GM23248 (cell line): ENCODE measurements at places on chromosomes 2 and 18. TPM values are rescaled to one million over a fixed set of nuclear protein-coding genes. Genes with fewer than 3 reads are reported as not detected.

WNT6 gene
- total RNA-seq: not detected in 2 replicates

DNA sequence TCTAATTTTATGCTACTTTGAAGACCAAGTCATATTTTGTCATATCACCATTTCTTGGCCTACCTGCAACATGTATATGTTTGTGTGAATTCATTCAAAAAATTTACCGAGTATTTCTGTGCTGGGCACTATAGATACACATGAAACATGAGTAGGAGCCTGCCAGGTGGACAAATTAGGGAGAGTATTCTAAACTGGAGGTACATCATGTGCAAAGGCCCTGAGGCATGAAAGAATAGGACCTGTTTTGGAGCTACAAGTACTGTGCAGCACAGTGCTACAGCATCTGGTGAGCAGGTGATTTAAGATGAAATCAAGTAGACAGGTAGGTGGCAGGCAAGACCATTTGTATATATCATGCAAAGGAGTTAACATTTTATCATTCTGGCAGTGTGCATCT is 152.9 kb downstream of the MYO3B start:
- H3K27me3 ChIP-seq: peaks cover 7% of the 10 kb centered on the region; the same call in 1 of the 2 replicates
- H3K27ac ChIP-seq: no peak overlapping the region
- H3K4me1 ChIP-seq: no peaks in the 10 kb centered on the region
- H3K36me3 ChIP-seq: no peaks in the 10 kb centered on the region

CNTNAP5 gene
- total RNA-seq: not detected in 2 replicates

DNA sequence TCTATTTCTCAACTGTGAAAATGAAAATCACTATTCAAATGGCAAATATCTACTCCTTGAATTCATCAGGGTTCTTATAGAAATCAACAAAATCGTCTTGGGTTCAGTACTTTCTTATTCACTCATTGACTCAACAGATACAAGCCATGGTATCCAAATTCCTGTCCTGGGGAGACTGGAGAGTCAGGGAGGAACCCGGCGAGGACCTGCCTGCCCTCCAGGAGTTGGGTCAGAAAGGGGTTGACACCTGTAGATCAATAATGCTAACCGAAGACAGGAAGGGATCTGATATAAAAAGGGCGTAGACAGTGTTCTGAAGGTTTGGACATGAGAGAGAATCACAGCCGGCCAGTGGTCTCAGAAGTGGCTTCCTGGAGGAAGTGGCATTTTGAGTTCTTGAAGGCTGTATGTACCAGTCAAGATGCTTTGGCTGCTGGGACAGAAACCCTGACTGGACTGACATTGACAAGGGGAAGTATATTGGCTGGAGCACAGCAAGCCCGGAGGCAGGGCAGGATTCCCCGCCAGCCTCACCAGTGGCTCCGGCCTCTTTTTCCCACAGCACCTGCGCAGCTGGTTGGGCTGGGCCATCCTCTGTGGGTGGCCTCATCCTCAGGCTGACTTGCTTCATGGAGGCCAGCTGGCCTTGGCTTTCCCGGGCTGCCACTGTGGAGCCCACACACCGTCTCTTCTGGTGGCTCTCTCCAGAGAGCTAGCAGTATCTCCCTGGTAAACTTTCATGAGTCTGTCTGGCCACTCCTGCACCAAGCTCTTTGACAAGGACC is 3.0 kb downstream of the LRRFIP1 start:
- H3K27me3 ChIP-seq: no peaks in the 10 kb centered on the region
- H3K4me3 ChIP-seq: no peak overlapping the region
- no peak for DNase-seq
- H3K36me3 ChIP-seq: 0 out of 2 replicates have a peak, but pooled peaks cover 3% of the 10 kb centered on the region

DNA sequence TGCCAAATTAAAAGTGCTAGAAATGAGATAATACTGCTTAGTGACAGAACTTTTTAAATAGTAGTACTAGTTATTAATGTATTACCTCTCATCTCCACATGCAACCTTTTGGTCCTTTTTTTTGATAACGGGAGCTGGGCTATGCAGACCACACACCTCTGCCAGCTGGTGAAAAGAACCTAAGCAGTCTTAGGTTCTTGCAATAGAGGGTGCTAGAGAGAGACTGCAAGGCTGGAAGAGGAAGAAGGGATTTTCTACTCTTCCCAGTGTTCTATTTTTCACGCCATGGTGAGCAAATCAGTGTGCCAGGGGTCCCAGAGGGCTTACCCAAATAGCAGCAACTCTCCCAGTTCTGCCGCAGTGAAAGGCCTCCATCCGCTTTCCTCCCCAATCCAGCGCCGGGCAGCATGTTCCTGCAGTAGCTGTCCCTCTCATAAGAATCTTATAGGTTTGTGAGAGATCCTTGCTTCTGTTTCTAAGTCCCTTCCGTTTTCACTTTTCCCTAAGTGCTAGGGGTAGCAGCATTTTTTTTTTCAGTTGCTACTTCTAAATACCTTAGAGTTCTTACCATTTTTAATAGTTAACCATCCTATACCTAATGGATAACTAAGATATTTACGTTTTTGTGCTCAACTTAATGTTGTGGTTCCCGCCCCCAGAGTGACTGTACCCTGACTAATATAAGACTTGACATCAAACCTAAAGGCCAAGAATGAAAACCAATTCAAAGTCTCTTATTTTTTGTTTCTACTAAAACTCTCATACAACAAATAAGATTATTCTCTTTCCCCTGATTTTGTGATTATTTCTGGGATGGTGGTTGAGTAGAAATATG is 69.4 kb upstream of the UBE2E3 start:
- DNase-seq: peak; percentile 49
- H3K27ac ChIP-seq: no peak overlapping the region
- H3K4me1 ChIP-seq: peaks cover 29% of the 10 kb centered on the region
- H3K36me3 ChIP-seq: no peaks in the 10 kb centered on the region
- H3K27me3 ChIP-seq: no peaks in the 10 kb centered on the region

- no peaks in the 10 kb centered on the region for H3K36me3 ChIP-seq
- H3K4me1 ChIP-seq: no peaks in the 10 kb centered on the region
- no peaks in the 10 kb centered on the region for H3K27me3 ChIP-seq
- DNase-seq: peak; percentile 2
- H3K27ac ChIP-seq: no peak overlapping the region
Measured at GRCh38 chr2:7132753-7133152, 215.5 kb downstream of the RNF144A start.

GRCh38 chr2:9330612-9331270 is 92.6 kb downstream of the ITGB1BP1 start:
- DNase-seq: no peak
- peaks cover 13% of the 10 kb centered on the region for H3K4me1 ChIP-seq
- no peak overlapping the region for H3K27ac ChIP-seq
- no peaks in the 10 kb centered on the region for H3K27me3 ChIP-seq

- H3K4me3 ChIP-seq: no peak overlapping the region
- no peaks in the 10 kb centered on the region for H3K4me1 ChIP-seq
- H3K27ac ChIP-seq: no peak overlapping the region
Measured at GRCh38 chr2:183995632-183996031, 602.7 kb upstream of the ZNF804A start.

DNA sequence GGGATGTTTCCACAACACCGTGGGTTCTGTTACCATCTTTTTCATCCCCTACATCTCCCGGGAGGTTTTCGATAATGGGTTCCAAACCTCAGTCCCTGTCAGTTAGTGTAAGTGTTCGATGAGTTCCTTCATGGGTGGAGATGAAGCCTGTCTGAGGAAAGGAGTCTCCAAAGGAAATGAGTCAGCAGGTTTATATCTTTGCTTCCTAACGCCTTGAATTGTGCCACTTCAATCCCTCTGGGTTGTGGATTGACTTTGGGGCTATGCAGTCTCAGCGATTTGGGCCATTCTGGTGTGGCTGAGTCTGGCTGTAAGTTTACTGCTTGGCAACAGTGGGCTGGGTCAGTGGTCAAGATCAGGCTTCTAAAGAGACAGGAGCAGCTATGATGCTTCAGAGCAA is 1.2 kb downstream of the SERPINB5 start:
- peak; percentile 24 for DNase-seq
- no peaks in the 10 kb centered on the region for H3K36me3 ChIP-seq
- no peak overlapping the region for H3K4me3 ChIP-seq
- no peak overlapping the region for H3K27ac ChIP-seq

DNA sequence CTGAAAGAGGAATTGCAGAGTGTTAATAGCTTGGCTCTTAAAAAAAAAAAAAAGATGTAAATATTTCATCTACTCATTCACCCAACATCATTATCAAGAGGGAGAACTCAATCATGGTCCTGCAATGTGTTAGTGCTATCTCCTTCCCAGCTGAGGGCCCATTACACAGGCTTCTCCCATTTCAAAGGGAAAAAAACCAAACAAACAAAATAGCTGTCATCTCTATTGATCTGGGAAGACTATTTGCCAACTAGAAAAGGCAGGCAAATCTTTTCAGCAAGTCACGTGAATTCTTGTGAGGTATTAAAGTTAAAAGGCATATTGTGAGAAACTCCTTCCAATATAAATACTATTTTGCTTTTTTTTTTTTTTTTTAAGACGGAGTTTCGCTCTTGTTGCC is 194.3 kb downstream of the MYO1B start:
- H3K36me3 ChIP-seq: no peaks in the 10 kb centered on the region
- H3K27ac ChIP-seq: no peak overlapping the region
- no peak for DNase-seq
- no peak overlapping the region for H3K4me3 ChIP-seq
- H3K27me3 ChIP-seq: no peaks in the 10 kb centered on the region

KIAA2012 gene
- not detected in 2 replicates for total RNA-seq

MGAT4A gene
- total RNA-seq: under 0.01 TPM in 1 of 2 replicates, not detected in the other

DNA sequence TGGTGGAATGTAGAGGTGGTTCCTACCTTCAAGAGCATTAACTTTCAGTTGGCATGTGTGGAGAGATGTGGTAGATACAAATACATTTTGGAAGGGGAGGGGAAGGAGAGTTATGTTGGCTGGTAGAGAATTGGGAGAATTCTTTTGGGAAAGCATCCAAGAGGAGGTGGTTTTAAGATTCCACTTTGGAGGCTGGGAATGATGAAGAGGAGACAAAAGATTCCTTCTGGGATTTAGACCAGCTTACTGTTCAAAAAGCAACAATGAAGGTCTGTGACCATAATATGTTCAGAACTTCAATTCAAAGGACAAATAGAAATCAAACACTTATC is 120.8 kb upstream of the FOSL2 start:
- no peak overlapping the region for H3K27ac ChIP-seq
- no peaks in the 10 kb centered on the region for H3K36me3 ChIP-seq
- DNase-seq: no peak

DNA sequence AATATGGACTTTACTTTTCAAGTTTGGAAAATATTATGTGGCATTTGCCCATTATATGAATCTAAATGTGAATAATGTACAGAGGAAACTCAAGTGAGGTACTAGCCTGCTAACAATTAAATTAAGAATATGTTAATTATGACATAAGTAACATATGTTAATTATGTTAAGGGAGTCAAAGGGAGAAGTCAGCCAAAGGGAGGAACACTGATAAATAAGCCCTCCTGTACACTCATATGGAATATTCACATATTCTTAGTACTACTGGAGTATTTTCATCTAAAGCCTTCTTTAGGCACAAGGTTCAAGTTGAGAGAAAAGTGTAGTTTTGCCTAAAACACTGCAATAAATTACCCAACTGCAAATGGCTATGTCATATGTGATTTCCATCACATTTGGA is 30.1 kb downstream of the ITGB6 start:
- H3K27me3 ChIP-seq: no peaks in the 10 kb centered on the region
- no peak for DNase-seq
- peaks cover 6% of the 10 kb centered on the region; the same call in 1 of the 2 replicates for H3K4me1 ChIP-seq
- H3K4me3 ChIP-seq: no peak overlapping the region

OTOF gene
- 0.25 and 0.43 TPM in 2 replicates for total RNA-seq

SP110 gene
- 11.6 and 24.3 TPM in 2 replicates for total RNA-seq

- no peak overlapping the region for H3K27ac ChIP-seq
- no peaks in the 10 kb centered on the region for H3K36me3 ChIP-seq
- H3K27me3 ChIP-seq: no peaks in the 10 kb centered on the region
- DNase-seq: no peak
- H3K4me3 ChIP-seq: no peak overlapping the region
Measured at GRCh38 chr18:75033516-75033915, 175.4 kb downstream of the PTGR3 start.

TMEM247 gene
- total RNA-seq: not detected in 2 replicates

GRCh38 chr2:25481381-25482300 is 139.9 kb upstream of the DNMT3A start:
- no peaks in the 10 kb centered on the region for H3K36me3 ChIP-seq
- H3K27me3 ChIP-seq: no peaks in the 10 kb centered on the region
- peaks cover 7% of the 10 kb centered on the region; the same call in 1 of the 2 replicates for H3K4me1 ChIP-seq
- no peak overlapping the region for H3K4me3 ChIP-seq
- H3K27ac ChIP-seq: no peak overlapping the region
